ENCODE measurements at places on chromosomes 11 and 22. TPM values are rescaled to one million over a fixed set of nuclear protein-coding genes. Genes with fewer than 3 reads are reported as not detected.

Gene CARD16
- total RNA-seq: 0.25 TPM

Gene ASPHD2
- total RNA-seq: 1.3 TPM

Gene PAMR1
- total RNA-seq: 0.03 TPM

Gene ART1
- not detected for total RNA-seq

Gene TFIP11
- total RNA-seq: 23.8 TPM

Gene NXPE1
- total RNA-seq: not detected

Gene C11orf87
- total RNA-seq: 0.05 TPM

Gene LMO2
- 0.69 TPM for total RNA-seq

Gene C1QTNF4
- total RNA-seq: 0.21 TPM

Gene UCP3
- 0.89 TPM for total RNA-seq

Gene CATSPER1
- total RNA-seq: 1.3 TPM

Gene SHANK3
- 3.9 TPM for total RNA-seq

Gene TPBGL
- 0.09 TPM for total RNA-seq

Gene KRTAP5-11
- not detected for total RNA-seq

Gene IGSF22
- not detected for total RNA-seq

Gene MMP13
- total RNA-seq: 0.07 TPM

Gene AHNAK
- total RNA-seq: 468 TPM

Gene VWCE
- 0.97 TPM for total RNA-seq

Gene DGAT2
- 2.1 TPM for total RNA-seq

Gene CD248
- not detected for total RNA-seq

Gene PRAME
- total RNA-seq: 117 TPM

Data from A549 treated with Hydrocortisone at 1 μM for 4 hours (cell line).